Naive thymus-derived CD4-positive, alpha-beta T cell (primary cell): ENCODE measurements at places on chromosomes 16 and 17. TPM values are rescaled to one million over a fixed set of nuclear protein-coding genes. Genes with fewer than 3 reads are reported as not detected.

- no peak for DNase-seq
These were observed 476.4 kb downstream of the MAF start for GRCh38 chr16:79124016-79124756.

DNA sequence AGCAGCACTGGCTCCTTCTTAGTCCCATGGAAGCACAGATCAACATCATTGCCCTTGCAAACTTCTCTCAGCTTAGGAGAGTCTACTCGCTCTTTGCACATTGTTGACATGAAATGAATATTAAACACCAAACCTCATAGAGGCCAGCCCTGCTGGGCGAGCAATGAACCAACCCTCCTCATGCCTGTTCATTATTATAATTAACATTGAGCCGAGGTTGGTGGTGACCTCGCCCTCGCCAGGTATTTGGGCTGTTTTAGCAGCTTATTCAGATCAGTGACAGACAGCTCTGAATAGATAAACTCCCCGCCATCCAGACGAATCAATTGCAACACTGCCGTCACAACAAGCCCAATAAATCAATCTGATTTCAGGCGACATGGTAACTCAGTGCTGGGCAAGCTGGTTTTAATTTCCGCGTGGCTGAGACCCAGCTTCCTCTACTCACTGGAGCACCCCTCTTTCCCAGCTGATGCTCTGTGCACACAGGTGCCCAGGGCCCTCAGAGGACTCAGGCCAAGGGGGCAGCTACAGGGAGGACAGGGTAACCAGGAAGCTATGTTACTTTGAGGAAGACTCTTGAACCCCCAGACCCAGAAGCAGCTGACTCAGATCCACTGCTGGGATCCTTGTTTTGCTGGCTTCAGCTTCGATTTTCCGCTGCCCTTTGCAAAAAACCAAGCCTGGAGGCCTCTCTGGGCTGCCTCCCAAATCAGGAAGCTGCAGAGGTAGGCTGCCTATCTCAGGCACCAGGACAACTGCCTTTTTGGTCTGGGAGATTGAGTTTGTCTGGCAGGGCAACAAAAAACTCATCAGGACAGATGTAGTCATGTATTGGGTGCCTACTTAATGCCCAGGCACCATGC is 10.7 kb upstream of the SEZ6 start:
- DNase-seq: no peak

DNA sequence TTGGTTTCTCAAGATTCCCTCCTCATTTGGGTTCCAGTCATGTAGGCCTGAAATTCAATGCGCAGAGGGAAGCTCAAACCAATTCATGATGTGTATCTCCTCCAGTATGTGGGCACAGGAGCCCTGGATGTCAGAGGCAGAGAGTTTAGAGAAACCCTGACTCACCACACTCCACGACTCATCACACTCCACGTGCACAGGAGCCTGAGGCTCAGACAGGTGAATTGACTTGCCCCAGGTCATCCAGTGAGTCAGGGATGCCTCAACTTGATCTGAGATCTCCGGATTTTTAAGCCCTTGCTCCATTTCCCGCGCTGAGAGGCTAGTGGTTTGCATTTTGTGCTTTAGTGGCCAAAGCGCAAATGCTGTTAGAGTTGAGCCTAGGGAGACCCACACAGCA is 183.9 kb downstream of the HAPSTR1 start:
- DNase-seq: no peak

- DNase-seq: no peak
These were observed 32.6 kb downstream of the PPL start for GRCh38 chr16:4904108-4904941.

GRCh38 chr16:56617212-56618085 is 8.1 kb upstream of the MT1E start:
- peak; percentile 33 for DNase-seq

GRCh38 chr17:60168654-60169053 is 18.9 kb downstream of the CA4 start:
- DNase-seq: no peak

GRCh38 chr16:10608687-10609401 is 28.4 kb upstream of the EMP2 start:
- no peak for DNase-seq

- DNase-seq: no peak
These were observed 809.5 kb upstream of the GOT2 start for GRCh38 chr16:59543641-59544040.

DNA sequence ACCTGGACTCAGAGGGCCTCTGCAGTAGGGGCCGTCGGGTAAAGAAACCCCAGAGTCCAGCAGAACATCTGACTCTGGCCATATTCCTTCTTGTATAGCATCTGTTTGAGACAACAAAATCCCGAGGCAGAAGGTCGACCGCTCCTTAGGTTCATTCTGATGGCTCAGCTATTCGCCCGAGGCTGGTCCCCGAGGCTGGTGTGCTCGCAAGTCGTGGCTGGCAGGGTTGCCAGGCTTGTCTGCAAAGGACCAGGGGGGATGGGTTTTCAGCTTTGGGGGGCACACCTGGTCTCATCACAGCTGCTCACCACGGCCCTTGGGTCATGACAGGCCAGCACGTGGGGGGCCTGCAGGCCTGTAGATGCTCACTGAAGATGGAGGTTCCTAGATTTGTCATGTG is 119.1 kb downstream of the BANP start:
- no peak for DNase-seq

- DNase-seq: peak; percentile 97
These were observed 21.7 kb downstream of the ACSF3 start for GRCh38 chr16:89115216-89115861.

DNA sequence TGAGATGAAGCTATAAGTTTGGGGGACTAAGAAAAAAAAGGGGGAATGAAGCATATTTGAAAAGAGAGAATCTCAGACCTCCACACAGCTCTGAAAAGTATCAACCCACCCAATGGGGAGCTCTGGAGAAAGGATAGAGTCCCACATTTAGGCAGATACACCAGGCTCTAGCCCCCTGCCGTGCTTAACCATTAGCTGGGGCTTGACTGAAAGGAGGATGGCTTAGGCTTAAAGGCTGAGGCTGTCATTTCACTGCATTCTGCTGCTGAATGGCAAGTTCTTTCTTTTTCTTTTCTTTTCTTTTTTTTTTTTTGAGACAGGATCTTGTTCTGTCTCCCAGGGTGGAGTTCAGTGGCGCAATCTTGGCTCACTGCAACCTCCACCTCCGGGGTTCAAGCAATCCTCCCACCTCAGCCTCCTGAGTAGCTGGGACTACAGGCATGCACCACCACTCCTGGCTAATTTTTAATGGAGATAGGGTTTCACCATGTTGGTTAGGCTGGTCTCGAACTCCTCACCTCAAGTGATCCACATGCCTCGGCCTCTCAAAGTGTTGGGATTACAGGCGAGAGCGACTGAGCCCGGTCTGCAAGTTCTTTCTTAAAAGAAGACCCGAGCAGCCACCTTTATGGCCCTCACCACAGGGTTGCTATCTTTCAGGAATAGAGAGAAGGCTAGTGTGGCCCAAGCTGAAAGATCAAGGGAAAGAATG is 9.0 kb upstream of the MMP2 start:
- no peak for DNase-seq

DNA sequence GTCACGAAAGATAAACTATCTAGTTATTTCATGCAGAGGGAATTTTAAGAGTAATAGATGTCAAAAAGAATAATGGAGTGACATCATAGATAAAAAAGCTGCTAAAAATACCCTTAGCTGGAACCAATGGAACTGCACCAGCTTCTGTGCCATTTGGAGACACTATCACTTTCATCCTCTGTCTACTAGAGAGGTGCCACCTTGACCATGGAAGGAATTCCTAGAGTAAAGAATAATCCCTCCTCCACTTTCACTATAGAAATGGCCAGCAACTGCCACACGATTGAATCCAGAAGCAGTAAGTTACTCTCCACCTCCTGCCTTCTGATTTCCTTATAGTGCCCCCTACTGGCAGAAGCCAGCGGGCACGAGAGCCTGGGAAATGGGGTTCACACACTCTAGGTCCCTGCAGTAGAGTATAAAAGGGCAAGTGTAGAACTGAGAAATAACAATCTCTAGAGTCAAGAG is 2.8 kb upstream of the ALDH3A2 start:
- DNase-seq: peak; percentile 38

DNA sequence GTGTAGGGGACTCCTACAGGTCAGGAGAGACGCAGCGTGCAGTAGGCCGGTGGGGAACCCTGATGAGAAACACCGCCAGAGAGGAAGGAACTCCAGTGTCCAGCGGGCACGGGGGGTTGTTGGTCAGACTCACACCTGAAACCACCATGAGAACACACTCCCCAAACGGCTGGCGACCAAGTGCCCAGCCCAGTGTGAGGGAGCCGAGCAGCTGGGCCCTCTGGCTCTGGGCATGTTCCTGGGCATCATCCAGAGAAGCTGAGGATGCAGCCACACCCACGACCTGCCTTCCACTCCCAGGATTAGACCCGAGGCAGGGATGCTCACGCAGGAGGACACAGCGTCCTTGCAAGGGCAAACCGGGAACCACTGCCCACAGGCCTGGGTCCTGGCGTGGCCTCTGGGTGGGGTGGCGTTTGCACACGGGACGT is 108.3 kb upstream of the ZNF750 start:
- DNase-seq: no peak

DNA sequence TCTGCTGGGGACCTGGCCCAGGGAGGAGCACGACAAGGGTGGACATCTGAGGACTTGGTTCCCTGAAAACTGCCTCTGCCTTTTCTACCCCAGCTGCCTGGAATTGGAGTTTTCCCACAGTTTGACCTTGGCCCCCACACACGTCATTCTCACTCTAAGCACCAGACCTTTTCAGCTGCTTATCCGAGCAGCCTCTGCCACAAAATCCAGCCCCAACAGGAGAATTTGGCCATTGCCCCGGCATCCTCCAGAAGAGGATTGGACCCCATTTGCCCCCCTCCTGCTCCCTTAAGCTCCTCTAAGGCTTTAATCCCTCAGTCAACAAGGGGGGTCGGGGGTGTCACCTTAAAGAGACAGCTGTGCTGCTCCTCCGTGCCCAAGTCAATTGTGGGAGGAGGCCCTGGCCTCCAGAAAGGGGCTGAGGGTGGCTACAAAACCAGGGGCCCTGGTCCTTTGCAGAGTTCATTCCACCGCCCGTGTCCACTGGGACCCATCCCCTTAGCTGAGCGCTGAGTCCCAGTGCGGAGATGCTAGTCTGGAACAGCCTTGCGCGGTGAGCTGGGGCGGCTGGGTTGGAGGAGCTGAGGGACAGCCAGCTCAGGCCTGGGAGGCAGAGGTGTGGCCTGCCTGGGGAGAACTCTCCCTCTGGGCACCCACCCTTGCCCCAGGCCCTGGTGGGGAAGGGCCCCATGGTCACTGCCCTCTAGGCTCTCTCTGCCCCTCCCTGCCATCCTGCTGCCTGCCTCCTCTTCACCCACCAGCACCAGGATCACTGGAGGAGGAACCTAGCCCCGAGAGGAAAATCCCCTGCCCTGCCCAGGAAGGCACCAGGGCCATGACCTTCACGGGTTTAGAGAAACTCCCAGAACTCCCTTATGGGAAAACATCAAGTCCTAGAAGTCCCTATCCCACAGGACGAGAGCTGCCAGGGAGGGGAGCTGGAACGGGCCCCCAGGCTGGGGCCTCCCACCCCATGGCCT is 18.8 kb downstream of the TTYH2 start:
- no peak for DNase-seq

- no peak for DNase-seq
These were observed 54.1 kb downstream of the CES1 start for GRCh38 chr16:55778757-55779156.

DNA sequence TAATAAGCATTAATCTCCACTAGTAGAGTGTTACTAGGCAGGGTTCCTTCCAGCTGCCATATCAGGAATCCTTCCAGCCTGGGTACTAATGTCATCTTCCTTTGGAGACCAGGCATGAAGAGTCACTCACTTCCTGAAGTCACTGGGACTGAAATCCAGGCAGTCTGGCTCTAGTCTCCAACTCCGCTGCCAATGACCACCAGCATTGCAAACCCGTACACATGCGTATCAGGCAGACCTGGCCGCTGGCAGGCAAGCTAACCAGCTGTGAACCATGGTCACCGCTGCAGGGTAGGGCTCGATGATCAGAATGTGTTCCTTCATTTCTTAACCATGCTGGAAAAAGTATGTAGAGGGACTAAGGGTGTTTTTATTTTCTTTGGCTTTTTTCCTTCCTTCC is 255.5 kb downstream of the CDH13 start:
- DNase-seq: no peak

GRCh38 chr17:60231234-60231633 is 81.5 kb downstream of the CA4 start:
- no peak for DNase-seq

DNA sequence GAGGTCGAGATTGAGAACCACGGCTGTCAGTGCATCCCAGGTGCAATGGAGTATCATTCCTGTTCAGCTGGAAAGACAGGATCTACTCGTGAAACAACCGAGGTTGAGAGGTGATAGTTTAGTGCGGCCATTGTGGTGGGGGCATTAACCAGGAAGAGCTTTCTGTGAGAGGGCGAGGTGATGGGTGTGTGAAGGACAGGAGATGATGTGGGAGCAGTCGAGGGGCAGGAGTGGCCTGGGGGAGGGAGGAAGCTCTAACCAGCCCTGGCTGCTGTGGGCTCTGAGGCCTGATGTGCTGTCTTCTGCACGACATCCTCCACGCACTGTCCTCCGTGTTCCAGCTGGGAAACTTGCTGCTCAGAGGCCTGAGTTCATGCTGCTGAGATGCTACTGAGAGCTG is 22.0 kb downstream of the GOSR2 start:
- DNase-seq: no peak

DNA sequence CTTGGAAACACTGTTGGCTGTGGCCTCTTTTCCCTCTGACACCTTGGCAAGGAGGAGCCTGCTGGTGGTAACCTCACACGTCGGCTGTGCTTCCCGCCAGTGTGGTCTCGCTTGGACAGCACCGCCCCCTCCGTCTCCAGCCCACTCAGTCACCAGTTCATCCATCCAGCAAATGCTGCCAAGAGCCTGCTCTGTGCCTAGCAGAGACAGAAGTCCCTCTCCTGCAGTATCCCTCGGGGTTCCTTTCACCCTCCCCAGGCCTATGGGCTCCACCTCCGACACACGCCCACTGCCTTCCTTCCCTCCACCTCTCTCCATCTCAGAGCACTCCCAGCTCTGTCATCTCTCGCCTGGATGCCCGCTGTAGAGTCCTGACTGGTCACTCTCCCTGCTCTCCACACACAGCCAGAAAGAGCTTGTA is 12.3 kb downstream of the CACNG4 start:
- DNase-seq: no peak

DNA sequence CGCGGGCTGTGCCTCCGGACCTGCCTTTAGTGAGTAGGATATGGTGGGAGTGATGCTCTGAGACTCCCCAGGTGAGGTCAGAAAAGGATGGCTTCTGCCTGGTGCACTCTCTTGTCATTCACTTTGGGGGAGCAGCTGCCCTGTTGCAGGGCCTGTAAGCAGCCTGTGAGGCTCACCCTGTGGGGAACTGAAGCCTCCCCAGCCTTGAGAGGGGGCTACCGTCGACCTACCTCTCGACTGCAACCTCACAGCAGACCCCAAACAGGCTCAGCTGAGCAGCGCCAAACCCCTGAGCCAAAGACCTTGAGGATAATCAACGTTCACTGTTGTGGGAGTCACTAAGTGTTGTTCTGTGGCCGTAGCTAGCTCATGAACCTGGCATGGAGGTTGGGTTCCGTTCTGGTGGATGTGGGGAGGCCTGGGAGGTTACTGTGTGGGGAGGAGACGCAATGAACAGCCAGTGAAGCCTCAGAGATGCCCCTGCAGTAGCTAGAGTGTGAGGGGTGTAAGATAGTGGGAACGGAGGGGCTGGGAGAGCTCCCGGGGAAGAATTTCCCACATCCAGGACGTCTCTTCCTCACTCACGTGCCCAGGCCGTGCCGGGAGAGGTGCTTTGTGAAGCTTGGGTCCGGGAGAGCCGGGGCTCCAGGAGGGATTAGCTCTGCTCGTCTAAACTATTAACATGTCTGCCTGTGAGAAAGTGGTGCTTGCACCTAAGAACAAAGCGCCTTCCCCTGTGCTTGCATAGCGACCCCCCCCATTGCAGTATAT is 38.8 kb downstream of the METRNL start:
- DNase-seq: no peak

Gene AIPL1
- total RNA-seq: not detected

Gene TMC6
- 808 TPM for total RNA-seq

Gene OSBPL7
- total RNA-seq: 36.6 TPM

Gene SMIM5
- total RNA-seq: 0.41 and 0.82 TPM in 2 replicates
